CD4-positive, alpha-beta T cell treated with Interleukin-2 at 100 ng/mL for 4 hours (primary cell): ENCODE measurements at places on chromosomes 3 and 15.
A peak's percentile ranks its signal among the peaks of the same experiment; 100 is the strongest.

GRCh38 chr3:193190146-193190786, 50.8 kb upstream of the PLAAT1 start:
- no peak for DNase-seq

- DNase-seq, result no peak
These were observed 2.3 kb downstream of the CCK start for GRCh38 chr3:42263354-42264346.

DNA sequence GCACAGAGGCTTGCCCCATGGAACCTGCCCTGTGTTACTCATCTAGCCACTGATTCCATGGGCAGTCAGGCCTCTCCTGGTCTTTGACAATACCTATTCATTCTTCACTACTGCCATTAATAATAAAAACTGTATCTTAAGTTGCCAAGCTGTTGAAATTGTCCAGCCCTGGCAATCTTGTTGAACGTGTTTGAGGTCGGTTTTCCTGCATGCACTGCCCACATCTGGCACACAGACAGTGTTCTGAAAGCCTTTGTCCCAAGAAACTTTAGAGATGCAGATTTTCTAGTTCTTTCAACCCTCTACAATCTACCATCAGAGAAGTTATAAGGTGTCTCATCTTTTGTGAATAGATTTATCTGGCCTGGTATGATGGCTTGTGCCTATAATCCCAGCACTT, 567.2 kb upstream of the NECTIN3 start:
- DNase-seq, result no peak

DNA sequence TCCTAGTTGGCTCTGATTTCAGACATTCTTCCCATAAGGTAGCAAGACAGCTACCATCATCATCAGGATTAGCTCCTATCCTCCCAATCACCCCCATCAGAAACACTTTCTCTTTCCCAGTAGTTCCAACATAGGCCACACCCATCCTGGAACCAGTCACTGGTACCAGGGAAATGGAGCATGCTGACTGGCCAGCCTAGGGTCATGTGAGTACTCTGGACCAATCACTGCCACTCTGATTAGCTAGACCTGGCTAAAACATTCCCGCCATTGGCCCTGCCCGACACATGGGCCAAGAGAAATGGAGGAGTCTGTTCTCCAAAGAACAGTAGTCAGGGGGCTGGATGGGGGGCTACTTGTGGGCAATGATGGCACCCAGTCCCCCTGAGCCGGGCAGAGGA, 12.4 kb downstream of the EFCC1 start:
- DNase-seq, result no peak

DNA sequence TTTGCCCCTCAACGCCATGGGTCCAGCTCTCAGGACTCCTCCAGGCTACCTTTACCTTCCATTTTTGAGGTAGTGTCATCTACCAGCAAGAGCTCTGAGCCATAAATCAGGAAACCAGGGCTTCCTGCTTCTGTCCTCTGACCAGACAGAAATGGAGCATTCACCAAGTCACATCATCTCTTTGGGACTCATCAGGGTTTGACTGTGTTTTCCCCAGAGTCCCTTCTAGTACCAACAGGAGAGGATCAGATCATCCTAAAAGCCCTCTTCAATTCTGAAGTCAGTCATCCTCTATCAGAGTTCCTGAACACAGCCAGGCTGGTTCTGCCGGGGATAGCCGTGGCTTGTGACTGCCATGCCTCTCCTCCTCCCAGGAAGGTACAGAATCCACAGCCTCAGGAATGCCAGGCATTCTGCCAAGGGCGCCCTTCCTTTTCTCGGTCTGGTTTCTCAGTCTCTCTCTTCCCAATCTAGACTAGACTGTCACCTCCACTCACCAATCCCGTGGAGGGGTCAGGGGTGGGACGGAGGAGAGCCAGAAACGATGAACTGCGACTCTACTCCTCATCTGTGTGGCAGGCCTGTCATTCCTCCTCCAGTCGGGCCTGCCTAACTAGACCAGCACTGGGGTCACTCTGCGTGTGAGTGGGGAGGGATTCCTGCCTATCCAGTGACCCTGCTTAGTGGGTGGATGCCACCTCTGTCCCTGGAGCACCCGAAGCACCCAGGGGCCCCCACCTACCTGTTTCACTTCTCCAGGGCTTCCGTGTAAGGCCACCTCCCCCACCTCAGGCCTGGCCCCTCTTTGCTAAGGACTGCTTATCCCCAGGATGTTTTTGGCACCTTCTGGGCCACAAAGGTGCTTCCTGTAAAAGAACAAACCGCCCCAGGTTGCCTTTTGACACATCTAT, 30.9 kb downstream of the CCNL1 start:
- DNase-seq, result peak; percentile 46

DNA sequence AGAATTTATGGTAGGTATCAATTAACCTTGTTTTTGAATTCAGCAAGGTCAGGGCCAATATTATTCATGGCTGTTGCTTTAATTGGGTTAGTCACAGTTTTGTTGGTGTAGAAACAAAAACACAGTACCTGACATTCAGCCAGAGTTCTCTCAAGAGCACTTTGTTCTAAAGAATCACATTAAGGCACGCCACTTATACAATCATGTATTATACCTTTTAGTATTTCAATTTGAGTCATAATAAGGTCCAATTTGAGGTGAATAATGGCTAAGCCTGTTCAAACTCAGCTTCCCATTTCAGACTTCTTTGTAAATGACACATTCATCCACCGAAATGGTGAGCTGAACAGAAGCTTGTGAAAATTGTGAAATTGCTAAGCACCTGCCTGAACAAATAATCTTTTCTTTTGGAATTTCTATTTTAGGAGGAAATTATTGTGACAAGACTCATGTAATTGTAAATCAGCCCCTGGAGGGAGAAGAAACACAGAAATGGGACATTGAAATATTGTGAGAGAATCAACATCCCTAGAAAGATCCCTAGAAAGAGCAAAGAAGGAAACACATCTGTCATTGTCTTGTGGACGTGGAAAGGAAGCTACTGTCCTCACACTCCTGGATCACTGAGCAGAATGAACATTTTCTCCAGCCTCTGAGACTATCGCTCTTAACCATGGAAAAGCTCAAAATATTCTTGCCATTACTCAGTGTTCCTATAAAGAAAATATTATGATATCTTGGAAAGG, 29.3 kb downstream of the RIOX2 start:
- DNase-seq, result no peak

- no peak for DNase-seq
These were observed 2.4 kb downstream of the ANPEP start for GRCh38 chr15:89812011-89812846.

GRCh38 chr3:155843569-155843968, 10.7 kb downstream of the SLC33A1 start:
- DNase-seq, result no peak

DNA sequence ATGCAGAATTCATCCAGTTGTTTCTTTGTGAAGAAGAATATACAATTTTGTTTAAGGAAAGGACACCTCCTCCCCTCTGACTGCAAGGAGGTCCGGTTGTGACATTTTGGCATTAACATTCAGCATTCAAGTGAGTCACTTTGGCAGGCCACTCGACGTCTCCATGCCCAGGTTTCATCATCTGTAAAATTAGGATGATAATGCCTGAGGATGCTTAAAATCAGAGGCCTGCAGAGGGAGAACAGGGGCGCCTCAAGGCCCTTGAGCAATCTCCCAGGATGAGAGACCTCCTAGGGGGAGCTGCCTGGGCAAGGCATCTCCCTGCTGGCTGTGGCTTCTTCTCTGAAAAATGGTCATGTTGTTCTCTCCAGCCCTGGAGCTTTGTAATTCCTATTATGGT, 236.0 kb downstream of the CACNA2D3 start:
- no peak for DNase-seq
